ENCODE measurements at places on chromosomes 12 and 14. TPM values are rescaled to one million over a fixed set of nuclear protein-coding genes. Genes with fewer than 3 reads are reported as not detected.

ACOT6 gene
- total RNA-seq = not detected

LMNTD1 gene
- not detected for total RNA-seq

SNRPF gene
- 12.9 TPM for total RNA-seq

BHLHE41 gene
- total RNA-seq = 2.1 TPM

IAPP gene
- total RNA-seq = not detected

ACSS3 gene
- total RNA-seq = 0.26 TPM

SOCS4 gene
- 13.6 TPM for total RNA-seq

AACS gene
- total RNA-seq = 30.5 TPM

ZBTB42 gene
- 5.3 TPM for total RNA-seq
